Uterus (tissue), 4 donors: ENCODE measurements at places on chromosomes 4 and X. TPM values are rescaled to one million over a fixed set of nuclear protein-coding genes. Genes with fewer than 3 reads are reported as not detected.

The EPHA5 gene
- total RNA-seq, result not detected

- no peak for DNase-seq
Observed at GRCh38 chrX:48992341-48992740, 9.7 kb downstream of the GRIPAP1 start.

DNA sequence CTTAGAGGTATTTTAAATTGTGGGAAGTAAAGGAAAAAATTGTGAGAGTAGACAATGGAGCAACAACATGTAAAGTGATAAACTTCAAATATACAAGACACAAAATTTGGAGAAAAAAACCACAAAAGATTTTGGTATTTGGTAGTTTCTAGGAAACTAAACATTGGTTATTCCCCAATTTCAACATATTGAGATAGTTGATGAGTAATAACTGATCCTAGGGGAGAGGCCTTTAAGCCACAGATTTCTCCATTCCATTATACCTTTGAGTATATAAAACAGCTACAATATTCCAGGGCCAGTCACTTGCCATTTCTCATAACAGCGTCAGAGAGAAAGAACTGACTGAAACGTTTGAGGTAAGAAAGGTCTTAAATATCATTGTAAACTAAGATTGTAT lies at the start of gene FDCSP:
Gene FDCSP (plus strand): TSS at position 301 of the 400 bp plus-strand sequence. CDS start 5,071 bp downstream, outside the sequence.
- DNase-seq, result no peak

The DCAF4L1 gene
- total RNA-seq, result not detected

GRCh38 chr4:155608225-155608885 lies 58.3 kb upstream of the GUCY1A1 start:
- no peak for DNase-seq

The NEUROG2 gene
- not detected for total RNA-seq

DNA sequence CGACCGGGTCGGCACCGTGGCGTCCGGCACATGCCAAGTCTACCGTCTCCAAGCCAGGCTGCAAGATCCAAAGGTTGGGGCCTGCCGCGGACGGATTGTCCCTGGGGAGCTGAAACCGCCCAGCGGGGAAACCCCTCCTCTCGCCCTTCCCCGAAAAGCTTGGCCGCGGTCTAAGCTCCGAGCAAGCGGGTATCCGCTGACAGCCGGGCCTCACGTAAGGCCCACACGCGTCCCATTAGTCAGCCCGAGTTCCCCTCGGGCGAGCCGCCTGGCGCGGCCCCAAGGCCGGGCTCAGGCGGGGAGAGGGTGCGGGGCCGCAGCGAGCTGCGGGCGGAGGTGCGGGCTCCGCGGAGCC lies 6.8 kb upstream of the BCOR start:
- peak; percentile 51 for DNase-seq

The BEX5 gene
- total RNA-seq, result 3.8 TPM

The APELA gene
- total RNA-seq, result not detected

The TGIF2LX gene
- total RNA-seq, result not detected

The BEX3 gene
- 101 TPM for total RNA-seq
